Epithelial cell of alveolus of lung (primary cell): ENCODE measurements at places on chromosomes 1 and 21. TPM values are rescaled to one million over a fixed set of nuclear protein-coding genes. Genes with fewer than 3 reads are reported as not detected.

Gene VAV3
- 0.39 TPM in 1 of 2 replicates, not detected in the other for total RNA-seq

Gene KCNJ15
- 0.88 and 4.9 TPM in 2 replicates for total RNA-seq

Gene NCMAP
- not detected in 2 replicates for total RNA-seq

Gene TLR5
- 0.08 and 0.13 TPM in 2 replicates for total RNA-seq

Gene MIXL1
- not detected in 2 replicates for total RNA-seq

Gene CLCA1
- not detected in 2 replicates for total RNA-seq

Gene TCEANC2
- total RNA-seq, result 2.2 and 3.5 TPM in 2 replicates

Gene SYTL1
- 0.32 and 2.2 TPM in 2 replicates for total RNA-seq

Gene MEAF6
- total RNA-seq, result 54.8 and 58.7 TPM in 2 replicates

Gene C1orf94
- not detected in 2 replicates for total RNA-seq

Gene MTHFR
- total RNA-seq, result 13.8 and 36.1 TPM in 2 replicates

Gene BCAN
- not detected in 2 replicates for total RNA-seq

Gene PGLYRP3
- total RNA-seq, result not detected in 2 replicates

Gene ZDHHC18
- total RNA-seq, result 15.3 and 25.9 TPM in 2 replicates

Gene SOX13
- 4.8 and 6.1 TPM in 2 replicates for total RNA-seq

Gene ANGPTL3
- not detected in 2 replicates for total RNA-seq

Gene ASPM
- total RNA-seq, result 14.7 and 21.7 TPM in 2 replicates

Gene PKLR
- total RNA-seq, result not detected in 2 replicates

Gene KRTAP13-2
- total RNA-seq, result not detected in 2 replicates

Gene FMN2
- 0.08 and 0.39 TPM in 2 replicates for total RNA-seq

Gene MAPKAPK2
- 50.9 and 61.8 TPM in 2 replicates for total RNA-seq

Gene CFHR1
- total RNA-seq, result not detected in 2 replicates

Gene NEK2
- 4.5 and 15.0 TPM in 2 replicates for total RNA-seq

Gene CLCA2
- total RNA-seq, result 1.2 TPM in 1 of 2 replicates, not detected in the other

Gene FMO4
- total RNA-seq, result 2.1 and 3.8 TPM in 2 replicates

Gene VANGL2
- total RNA-seq, result 2.6 and 7.6 TPM in 2 replicates

Gene OR10J1
- not detected in 2 replicates for total RNA-seq

Gene KIF14
- total RNA-seq, result 3.6 and 6.7 TPM in 2 replicates

Gene OR2L2
- not detected in 2 replicates for total RNA-seq

Gene MSH4
- not detected in 2 replicates for total RNA-seq

Gene OR6N1
- not detected in 2 replicates for total RNA-seq

Gene B3GALT2
- 0.24 and 1.8 TPM in 2 replicates for total RNA-seq

Gene UBE2Q1
- 18.0 and 22.7 TPM in 2 replicates for total RNA-seq

Gene KRTAP20-2
- total RNA-seq, result not detected in 2 replicates
